ENCODE measurements at places on chromosomes 7 and 10.

GRCh38 chr7:127905021-127905420, 126.2 kb downstream of the LRRC4 start:
- no peak for DNase-seq

GRCh38 chr7:99429756-99430155, 8.8 kb downstream of the PTCD1 start:
- DNase-seq, result no peak

DNA sequence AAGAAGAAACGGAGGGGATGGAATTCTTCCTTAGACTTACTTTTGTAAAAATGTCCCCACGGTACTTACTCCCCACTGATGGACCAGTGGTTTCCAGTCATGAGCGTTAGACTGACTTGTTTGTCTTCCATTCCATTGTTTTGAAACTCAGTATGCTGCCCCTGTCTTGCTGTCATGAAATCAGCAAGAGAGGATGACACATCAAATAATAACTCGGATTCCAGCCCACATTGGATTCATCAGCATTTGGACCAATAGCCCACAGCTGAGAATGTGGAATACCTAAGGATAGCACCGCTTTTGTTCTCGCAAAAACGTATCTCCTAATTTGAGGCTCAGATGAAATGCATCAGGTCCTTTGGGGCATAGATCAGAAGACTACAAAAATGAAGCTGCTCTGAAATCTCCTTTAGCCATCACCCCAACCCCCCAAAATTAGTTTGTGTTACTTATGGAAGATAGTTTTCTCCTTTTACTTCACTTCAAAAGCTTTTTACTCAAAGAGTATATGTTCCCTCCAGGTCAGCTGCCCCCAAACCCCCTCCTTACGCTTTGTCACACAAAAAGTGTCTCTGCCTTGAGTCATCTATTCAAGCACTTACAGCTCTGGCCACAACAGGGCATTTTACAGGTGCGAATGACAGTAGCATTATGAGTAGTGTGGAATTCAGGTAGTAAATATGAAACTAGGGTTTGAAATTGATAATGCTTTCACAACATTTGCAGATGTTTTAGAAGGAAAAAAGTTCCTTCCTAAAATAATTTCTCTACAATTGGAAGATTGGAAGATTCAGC, 158.7 kb upstream of the LANCL2 start:
- no peak for DNase-seq

DNA sequence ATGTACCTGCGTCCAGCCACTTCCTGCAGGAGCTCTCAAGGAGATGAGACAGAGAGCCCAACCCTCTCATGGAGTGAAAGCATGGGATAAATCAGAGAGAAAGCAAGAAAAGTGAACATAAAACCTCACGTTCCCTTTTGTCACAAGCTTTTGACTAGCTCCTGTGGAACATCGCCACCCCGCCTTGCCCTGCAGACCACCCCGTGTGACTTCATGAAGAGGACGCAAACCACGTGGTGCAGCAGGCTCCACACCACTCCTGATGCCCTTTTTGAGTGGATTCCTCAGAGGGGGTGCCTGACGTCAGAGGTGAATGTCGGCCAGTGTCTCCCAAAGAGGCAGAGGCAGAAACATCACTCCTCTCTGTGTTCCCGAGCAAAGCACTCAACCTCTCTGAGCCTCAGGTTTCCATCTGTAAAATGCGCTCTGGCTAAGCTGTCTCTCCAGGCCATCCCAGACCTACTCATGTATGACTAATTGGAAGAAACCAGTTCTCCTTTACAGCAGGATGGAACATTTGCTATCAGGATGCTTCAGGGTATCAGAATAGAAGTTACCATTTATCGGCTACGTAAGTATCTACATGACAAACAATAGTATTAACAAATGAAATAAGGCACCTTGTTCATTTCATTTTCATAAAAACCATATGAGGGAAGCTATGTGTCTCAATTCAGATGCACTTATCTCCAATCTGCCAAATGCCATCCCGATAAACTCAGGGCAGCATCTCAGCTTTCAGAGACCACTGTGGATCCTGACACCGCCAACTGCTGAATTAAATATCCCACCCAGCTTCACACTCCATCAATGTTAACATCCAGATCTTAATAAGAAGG, 5.3 kb downstream of the ZNF488 start:
- no peak for DNase-seq

- DNase-seq, result no peak
These were observed 4.0 kb upstream of the NKX2-3 start for GRCh38 chr10:99528494-99529441.

GRCh38 chr10:110326351-110327032, 21.8 kb upstream of the SMNDC1 start:
- DNase-seq, result no peak
